ENCODE measurements at places on chromosomes 5 and 9.

DNA sequence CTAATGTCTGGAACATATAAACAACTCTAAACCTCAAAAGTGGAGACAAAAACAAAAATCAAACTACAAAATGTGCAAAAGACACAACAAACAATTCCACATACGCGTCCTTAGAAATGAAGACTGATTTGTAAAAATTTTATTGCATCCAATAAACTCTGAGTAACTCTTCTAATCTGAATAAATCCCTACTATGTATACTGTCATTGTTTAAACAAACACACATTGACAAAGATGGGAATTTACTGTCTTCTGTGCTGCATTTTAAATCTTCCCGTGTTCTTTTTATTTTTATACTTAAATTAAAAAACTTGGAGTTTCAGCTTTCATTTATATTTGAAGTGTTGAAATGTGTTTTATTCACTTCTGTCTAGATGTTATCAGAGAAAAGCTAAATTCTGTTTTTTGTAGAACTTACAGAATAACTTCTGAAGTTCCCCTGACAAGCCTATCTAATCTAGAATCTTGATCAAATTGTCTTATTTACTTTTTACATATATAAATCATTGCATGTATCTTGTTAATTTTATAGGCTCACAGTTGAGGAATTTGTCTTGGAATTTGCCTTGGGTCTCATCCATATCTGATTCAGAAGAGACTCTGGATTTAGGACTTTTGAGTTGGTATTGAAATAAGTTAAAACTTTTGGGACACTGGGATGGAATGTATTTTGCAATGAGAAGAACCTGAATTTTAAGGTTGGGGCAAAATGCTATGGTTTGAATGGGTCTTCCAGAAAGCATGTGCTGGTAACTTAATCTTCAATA, 2064.4 kb upstream of the C9orf72 start:
- no peak for DNase-seq

- DNase-seq, result no peak
Measured at GRCh38 chr9:79279356-79279755, 292.4 kb upstream of the TLE4 start.

DNA sequence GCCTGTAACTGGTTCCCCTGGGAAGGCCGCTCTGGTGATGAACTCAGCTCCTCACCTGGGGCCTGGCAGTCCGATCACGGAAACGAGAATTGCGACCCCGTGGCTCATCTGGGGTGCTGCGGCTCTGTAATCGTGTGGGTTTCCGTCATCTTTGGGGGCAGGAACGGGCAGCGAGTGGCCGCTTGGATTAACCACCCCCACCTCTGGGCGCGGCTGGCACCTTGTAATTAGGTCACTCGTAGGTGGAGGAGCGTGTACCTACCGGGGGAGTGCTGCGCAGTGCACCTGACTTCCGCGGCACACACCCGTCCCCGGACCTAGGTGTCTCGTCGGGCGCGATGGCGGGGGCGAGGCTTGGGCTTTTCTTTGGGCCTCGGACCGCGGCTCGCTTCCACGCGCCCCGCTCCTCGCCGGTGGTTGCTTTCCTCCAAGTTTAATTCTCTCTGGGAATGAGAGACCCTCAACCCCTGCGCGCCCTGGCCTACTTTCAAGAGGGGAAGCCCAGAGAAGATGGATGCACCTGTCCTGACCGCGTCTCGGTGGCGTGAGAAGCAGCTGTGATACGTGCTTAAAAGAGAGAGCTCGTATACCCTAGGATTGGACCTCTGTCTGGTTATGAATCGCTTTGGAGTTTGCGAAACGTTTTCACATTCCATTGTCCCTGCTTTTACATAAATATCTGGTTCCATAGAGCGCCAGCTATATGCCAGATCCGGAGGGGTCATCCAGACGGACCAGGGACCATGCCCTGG, 744 bp upstream of the PPP2CA start:
- DNase-seq, result no peak

DNA sequence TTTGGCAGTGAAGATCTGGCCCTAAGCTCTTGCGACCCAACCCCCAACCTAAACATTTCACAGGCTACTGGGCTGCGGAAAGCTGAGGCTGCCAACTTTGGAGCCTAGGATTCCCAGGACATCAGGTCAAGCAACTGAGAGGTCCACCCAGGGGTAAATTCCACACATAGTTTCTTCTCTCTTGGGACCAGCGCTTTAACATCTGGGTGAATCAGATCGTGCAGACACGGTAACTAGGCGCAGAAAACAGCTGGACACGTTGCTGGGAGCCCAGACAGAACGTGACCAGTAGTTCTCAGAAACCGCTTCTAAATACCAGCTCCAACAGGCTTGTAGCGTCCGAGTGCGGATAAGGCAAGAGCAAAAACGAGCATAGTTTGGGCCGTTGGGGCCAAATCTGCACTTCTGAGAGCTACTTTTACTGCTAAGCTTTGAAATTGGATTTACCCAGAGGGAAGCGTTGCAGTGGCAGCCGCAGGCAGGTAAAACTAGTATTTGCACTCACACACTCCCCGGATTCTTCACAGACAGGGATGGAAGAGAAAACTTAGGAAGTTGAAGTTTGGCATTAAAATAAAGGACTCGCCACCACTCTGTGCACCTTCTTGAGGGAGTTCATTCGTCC, 11.8 kb downstream of the ITGA1 start:
- no peak for DNase-seq

DNA sequence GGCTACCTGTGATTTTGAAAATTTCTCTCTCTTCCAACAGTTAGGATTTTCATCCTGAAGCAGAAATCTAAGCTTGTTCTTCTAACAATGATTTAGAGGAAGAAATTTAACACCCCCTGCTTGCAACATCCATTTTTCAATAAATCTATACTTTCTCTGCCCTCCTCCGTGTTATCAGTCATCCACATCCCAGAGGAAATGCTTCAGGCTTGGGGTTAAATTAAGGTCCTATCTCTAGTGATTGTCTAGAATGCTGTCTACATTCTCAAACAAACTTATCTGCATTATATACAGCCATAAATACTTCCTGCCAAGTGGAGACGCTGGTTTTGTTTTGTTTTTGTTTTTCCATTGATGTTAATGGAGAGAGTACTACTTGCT, 371.0 kb downstream of the CSNK1G3 start:
- DNase-seq, result no peak

GRCh38 chr9:75997206-75997605, 106.7 kb downstream of the PCSK5 start:
- DNase-seq, result no peak

DNA sequence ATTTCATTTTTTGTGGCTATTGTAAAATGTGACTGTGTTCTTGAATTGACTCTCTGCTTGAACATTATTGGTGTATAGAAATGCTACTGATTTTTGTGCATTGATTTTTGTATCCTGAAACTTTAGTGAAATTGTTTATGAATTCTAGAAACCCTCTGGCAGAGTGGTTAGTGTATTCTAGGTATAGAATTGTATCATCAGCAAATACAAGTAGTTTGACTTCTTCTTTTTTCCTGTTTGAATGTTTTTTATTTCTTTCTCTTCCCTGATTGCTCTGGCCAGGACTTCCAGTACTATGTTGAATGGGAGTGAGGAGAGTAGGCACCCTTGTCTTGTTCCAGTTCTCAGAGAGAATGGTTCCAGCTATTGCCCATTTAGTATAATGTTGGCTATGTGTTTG, 88.8 kb upstream of the HMHB1 start:
- no peak for DNase-seq

- DNase-seq, result no peak
Measured at GRCh38 chr5:7868427-7868772, 431 bp downstream of the FASTKD3 start.

- no peak for DNase-seq
Measured at GRCh38 chr5:137792303-137792702, 38.1 kb upstream of the HNRNPA0 start.

DNA sequence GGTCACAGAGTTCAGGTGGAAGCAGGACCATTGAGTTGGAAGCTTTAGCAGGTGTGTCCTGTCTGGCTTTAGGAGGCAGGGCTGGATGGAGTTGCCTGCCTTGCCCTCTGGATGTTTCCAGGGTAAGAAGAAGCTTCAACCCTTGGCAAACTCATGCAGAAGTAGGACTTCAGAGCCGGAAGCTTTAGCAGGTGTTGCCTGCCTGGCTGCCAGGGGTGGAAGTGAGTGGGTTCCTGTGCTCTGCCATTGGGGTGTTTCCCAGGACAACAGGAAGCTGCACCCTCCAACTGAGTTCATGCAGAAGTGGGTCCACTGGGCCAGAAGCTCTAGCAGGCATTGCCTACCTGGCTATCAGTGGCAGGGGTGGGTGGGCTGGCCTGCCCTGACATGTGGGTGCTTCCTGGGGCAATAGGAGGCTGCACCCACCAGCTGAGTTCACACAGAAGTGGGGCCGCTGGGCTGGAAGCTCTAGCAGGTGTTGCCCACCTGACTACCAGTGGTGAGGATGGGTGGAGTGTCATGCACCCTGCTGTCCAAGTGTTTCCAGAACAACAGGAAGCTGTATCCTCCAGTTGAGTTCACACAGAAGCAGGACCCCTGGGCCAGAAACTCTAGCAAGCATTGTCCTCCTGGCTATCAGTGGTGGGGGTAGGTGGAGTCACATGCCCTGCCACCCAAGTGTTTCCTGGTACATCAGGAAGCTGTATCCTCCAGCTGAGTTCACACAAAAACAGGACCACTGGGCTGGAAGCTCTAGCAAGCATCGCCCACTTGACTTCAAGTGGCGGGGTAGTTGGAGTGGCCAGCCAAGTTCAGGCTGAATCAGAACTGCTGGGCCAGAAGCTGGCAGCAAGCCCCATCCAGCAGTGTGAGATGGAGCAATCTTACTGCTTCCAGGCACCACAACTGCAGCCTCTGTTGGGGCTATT, 24.6 kb downstream of the LOX start:
- DNase-seq, result no peak

DNA sequence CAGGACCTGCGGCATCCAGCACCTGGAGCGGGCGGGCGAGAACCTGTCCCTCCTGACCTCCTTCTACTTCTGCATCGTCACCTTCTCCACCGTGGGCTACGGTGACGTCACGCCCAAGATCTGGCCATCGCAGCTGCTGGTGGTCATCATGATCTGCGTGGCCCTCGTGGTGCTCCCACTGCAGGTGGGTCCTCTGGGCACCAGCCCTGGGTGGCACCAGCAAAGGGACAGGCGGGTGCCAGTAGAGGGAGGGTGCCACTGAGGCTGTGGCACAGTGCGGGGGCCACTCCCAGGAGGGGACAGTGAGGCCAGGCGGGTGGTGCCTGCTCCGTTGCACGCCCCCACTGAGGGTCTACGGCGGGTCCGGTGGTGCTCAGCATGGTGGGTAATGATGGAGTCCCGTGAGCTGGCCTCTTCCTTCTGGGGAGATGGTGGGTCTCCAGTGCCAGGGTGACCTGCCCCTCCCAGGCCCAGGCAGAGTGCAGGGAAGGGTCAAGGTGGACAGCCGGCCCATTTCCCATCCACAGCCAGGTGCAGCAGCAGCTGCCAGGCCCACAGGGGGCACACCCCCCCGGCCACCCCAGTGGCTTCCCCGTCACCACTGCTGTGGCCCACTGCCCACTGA, 57.8 kb downstream of the KCNT1 start:
- no peak for DNase-seq

GRCh38 chr9:17462869-17463464, 115.9 kb upstream of the SH3GL2 start:
- DNase-seq, result no peak

GRCh38 chr9:21267485-21268346, 27.9 kb upstream of the IFNA14 start:
- no peak for DNase-seq

DNA sequence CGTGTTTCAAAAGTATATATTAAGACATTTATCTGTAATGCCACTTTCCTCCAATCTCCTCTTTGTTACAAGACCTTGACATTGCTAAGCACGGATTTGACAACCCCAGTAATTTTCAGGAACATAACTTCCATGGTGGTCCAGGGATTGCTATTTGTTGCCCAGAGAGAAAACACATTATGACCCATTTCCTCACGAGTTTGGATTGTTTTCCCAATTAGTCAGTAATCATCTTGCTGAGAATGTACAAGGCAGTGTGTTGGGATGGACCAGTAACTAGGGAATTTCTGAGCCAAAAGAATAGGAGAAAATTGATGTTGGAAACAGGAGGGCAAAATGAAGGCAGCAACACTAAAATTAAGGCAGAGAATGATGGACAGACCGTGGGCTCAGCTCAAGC, 574.1 kb downstream of the EBF1 start:
- no peak for DNase-seq

- DNase-seq, result no peak
Measured at GRCh38 chr9:91807643-91808246, 142.3 kb downstream of the ROR2 start.

DNA sequence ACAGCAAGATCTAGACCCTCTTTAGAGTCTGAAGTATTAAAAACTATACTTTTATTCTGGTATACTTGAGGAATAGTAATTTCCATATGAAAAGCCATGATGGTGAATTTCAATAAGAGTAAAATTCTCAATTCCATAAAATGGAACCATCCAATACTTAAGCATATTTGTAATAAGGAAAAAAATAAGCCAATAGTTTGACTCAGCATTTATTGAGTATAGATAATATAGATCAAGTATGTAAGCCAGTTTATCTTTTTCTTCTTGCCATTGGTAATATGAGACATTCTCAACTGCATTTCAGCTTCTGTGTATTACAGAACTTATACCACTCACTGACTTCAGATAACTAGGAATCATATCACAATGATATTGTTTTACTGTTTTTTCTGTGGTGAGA, 361.0 kb downstream of the SLCO4C1 start:
- DNase-seq, result no peak

DNA sequence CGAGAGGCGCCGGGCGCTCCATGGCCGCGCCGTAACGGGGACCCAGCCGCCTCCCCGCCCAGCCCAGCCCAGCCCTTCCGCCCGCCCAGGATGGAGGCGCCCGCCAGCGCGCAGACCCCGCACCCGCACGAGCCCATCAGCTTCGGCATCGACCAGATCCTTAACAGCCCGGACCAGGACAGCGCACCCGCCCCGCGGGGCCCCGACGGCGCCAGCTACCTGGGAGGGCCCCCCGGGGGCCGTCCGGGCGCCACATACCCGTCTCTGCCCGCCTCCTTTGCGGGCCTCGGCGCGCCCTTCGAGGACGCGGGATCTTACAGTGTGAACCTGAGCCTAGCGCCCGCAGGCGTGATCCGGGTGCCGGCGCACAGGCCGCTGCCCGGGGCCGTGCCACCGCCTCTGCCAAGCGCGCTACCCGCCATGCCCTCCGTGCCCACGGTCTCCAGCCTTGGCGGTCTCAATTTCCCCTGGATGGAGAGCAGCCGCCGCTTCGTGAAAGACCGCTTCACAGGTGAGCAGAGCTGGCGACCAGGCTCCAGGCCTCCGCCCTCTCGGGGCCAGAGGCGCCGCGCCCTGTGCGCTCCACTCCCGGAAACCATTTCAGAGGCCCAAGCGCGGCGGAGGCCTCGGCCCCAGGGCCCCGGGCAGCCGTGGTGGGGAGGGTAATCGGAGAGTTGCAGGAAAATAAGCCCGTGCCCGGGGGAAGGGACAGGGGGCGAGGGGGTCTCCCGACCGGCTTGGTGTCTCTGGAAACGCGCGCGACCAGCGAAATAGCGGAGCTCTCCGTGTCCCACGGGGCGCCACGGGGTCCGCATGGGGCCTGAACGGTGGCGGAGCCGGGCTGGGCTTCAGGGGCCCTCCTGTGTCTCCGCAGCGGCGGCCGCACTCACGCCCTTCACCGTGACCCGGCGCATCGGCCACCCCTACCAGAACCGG, 496 bp downstream of the TLX3 start:
- DNase-seq, result no peak
